Muscle of arm (tissue), 14 donors: ENCODE measurements at places on chromosomes 5 and 9.

DNA sequence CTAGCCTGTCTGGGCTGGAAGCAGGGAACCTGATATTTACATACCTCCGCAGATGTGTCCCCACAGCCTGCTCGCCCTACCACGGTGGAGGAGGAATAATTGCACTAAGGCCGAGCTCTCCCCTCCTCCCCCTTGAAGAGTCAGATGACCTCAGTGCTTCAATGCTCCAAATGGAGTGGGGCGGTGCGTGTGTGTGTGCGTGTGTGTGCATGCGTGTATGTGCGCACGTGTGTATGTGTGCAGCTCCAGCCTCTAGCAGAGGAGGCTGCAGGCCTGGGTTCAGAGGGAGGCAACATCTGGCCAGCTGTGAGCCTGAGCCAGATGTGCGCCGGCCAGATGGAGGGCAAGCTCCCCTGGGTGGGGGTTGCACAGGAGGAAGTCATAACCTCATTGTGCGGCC, 90.5 kb downstream of the NRG2 start:
- no peak for DNase-seq

DNA sequence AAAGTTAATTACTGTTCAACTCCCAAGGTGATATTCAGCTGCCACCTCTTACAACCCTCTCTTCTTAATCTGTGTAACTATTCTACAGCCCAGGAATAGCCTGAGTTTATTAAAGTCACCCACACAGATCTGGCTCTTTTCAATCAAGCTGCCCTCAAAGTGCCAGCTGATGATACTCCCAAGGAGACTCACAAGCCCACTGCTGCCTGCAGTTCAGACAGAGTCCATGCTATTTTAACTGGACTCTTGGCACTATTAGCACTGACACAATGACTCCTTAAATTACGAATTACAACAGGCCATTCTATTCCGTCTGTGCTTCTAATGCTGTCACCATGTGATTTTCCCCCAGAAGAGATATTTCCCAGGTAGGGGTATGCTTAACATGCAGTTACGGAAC, 26.3 kb downstream of the REEP5 start:
- no peak for DNase-seq

GRCh38 chr5:33850100-33850594, 41.6 kb downstream of the ADAMTS12 start:
- no peak for DNase-seq

DNA sequence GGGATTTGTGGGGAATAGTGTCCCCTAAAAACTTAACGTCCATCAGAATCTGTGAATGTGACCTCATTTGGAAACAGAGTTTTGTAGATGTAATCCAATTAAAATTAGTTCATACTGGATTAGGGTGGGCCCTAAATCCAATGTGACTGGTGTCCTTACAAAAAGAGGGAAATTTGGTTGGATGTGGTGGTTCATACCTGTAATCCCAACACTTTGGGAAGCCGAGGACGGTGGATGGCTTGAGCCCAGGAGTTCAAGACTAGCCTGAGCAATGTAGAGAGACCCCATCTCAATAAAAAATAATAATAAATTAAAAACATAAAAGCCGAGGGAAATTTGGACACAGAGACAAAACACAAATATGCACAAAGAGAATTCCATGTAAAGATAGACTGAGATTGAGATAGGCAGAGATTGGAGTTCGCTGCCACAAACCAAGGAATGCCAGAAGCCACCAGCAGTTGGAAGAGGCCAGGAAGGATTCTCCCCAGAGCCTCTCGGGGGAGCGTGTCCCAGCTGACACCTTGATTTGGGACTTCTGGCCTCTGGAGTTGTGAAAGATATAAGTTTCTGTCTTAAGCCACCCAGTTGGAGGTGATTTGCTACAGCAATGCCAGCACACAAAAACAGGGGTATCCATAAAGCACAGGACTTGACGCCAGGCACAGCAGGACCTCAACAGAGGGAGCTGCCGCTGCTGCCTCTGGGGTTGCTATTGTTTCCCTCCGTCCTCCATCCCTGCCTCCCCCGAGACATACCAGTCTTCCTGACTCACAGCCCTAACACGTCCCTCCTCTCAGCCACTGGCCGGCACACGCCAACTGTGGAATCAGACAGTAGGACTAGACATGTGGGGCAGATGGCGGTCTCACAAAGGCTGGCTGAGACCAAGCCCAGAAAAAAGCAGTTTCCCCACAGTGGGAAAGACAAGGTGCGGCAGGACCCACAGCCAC, 73.8 kb upstream of the IL17B start:
- no peak for DNase-seq

DNA sequence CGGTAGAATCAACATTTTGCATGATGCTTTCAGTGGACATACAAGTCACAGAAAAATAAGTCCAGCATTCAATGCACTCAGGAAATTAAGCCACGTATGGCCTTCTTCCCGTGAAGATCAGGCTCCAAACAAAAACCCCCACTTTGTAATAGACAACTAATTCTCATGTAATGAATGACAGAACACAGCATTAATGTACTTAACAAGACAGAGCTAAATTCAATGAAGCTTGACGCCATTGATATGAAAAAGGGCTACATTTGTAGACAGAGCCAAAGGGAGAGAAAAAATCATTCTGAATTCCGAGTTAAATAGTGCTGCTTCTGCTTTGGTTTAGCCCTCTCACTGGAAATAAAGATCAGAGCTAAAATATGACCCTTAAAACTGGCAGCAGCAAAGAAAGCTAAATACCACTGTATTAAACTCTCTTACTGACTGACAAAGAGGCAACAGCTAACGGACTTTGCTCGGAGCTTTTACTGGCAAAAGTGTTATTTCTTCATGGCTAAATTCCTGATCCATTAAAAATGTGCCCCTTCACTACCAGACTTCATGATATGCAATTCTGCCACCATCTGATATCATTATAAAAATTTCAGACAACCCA, 250.5 kb downstream of the BNC2 start:
- no peak for DNase-seq

GRCh38 chr5:118802335-118802734, 186.0 kb downstream of the DTWD2 start:
- no peak for DNase-seq

GRCh38 chr5:155150012-155150411, 136.5 kb downstream of the KIF4B start:
- DNase-seq, result no peak

GRCh38 chr9:115340314-115340713, 222.4 kb upstream of the TNC start:
- DNase-seq, result no peak

DNA sequence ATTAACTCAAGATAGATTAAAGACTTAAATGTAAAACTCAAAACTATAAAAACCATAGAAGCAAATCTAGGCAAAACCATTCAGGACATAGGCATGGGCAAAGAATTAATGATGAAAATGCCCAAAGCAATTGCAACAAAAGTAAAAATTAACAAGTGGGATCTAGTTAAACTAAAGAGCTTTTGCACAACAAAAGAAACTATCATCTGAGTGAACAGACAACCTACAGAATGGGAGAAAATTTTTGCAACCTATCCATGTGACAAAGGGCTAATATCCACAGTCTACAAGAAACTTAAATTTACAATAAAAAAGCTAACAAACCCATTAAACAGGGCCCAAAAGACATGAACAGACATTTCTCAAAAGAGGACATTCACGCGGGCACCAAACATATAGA, 34.4 kb upstream of the ZFAND5 start:
- DNase-seq, result no peak

DNA sequence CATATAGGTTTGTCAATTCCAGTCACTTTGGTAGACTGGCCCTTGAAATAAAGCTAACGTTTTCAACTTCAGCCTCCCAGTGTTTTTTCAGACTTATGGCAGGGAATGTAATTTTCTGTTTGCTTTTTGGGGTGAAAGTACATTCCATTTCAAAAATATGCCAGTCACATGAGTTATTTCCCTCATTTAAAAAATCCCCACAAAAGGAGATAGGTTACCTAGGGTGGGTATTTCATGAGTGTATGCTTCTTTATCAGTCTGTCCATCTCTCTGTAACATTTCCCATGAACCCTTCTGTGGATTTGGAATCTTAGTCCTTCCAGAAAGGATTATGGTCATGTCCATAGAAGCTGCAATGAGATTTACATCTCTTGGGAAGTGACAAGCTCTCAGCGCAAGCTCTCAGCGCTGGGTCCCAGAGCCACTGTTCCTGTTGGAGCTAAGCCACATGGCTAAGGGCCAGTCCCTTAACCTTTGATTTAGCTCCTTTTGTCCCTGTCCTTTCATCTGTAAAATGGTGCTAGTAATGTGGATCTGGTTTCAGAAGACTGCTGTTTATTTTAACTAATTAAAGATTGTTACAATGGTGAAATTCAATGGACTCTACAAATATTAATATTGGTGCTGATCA, 294.9 kb downstream of the NR3C1 start:
- DNase-seq, result no peak

DNA sequence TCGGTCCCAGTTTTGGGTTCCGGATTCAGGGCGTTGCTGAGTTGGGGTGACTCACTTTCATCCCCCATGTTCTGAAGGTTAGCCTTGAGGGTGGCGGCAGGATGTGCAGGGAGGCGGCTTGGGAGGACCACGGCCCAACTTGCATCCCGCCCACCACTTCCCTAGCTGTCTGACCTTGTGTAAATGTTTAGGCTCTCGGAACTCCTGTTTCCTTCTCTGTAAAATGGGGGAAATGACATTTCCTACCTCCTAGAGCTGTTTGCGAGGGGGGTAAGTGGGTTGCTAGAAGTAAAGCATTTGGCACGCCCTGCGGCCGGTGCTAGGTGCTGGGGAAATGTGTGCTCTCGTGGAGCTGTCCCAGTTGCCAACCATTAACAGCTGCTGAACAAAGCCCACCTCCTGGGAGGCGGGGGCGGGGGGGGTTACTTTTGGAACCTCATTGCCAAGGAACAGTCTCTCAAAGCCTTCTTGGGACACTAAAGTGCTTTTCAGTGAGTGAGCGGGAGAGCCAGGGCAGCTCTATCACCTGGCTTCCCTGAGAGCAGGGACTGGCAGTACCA, 27.5 kb downstream of the PTGES2 start:
- DNase-seq, result no peak

DNA sequence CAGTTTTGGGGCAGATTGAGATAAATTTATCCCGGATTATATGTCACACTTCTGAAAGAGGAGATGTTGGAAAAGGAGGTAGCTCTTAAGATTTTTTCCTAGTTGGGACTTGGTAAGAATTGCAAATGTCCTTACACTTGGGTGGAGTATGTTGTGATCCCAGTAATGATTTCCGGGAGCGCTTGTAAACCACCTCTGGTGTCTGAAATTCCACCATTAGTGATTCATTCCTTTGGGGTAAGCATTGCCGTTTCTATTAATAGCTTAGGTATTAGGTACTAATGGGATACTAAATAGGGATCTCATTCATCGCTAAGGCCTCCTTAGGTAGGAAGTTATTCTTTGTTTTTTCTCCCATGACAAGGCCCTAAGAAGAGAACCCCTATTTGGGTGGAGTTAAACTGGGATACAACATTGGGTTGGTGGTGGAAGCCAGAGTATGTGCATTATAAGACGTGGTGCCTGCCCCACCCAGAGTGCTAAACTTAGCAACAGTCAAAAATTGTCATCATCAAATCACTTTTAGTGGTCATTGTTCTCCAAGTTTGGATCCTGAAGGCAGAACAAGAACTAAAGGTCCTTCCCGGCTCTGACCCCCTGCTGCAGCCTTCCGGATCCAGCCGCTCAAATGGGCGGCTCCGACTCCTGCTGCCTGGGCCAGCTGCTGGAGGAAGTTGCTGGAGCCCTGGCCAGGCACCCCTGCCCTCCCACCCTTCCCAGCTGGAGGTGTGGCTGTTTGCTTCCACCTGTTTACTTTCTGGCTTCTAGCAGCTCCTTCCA, 31.7 kb upstream of the DAB2IP start:
- no peak for DNase-seq

DNA sequence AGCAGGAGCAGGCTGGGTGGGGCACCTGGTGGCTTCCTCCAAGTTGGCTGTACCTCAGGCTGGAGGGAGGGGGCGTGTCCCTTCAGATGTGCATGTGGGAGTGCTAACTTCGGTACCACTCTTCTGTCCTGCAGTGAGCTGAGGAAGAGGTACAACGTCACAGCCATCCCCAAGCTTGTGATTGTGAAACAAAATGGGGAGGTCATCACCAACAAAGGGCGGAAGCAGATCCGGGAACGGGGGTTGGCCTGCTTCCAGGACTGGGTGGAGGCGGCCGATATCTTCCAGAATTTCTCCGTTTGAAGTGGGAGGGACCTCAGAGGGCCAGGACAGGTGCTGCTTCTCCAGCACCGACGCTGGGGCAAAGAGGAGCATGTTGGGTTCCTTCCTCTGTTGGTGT, 9.3 kb downstream of the NXNL2 start:
- DNase-seq, result no peak

- DNase-seq, result no peak
Measured at GRCh38 chr5:152527358-152528052, 122.4 kb upstream of the NMUR2 start.

GRCh38 chr9:136327304-136327974, at the start of gene GPSM1:
Gene GPSM1 (plus strand): TSS chr9:136327539. CDS start chr9:136327696, 157 bp downstream.
- no peak for DNase-seq

- DNase-seq, result no peak
Measured at GRCh38 chr5:141762790-141763368, 80.8 kb upstream of the ARAP3 start.

DNA sequence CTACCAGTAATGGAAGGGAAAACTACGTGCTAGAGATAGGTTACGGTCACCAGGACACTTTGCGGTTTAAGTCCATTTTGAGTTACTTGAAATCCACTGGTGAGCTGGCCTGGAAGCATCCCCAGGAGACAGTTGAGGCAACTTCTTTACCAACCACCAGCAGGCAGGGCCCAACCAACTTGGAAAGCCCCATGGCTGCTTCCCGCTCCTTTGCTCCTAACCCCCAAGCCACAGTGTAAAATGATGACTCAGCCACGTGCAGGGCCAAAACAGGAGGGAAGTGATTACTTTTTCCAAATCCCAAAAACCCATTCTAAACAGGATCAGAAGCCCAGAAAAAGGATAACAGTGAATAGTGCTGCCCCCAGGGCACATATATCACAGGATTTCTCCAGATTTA, 87.4 kb downstream of the PAX5 start:
- DNase-seq, result no peak

- DNase-seq, result no peak
Measured at GRCh38 chr5:107792940-107793339, 122.2 kb upstream of the EFNA5 start.

GRCh38 chr5:116514421-116514970, 60.1 kb downstream of the SEMA6A start:
- no peak for DNase-seq

GRCh38 chr9:131546336-131547084, 1.2 kb downstream of the PRRT1B start:
- DNase-seq, result no peak

DNA sequence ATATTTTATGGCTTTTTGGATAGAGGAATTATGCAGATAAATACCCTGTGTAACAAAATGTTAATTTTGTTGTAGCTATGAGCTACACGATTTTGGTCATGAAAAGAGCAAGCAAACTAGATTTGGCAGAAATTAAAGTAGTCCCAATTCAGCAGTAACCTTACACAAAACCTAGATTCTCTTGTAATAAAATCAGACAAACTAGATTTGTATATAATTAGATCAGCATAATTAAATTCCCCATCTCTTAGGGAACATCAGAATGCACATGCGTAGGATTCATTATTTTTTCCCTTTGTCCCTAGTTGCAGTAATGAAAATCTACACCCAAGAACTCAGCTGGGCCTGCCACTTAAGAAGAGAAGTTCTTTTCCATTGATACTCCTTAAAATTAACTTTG, 1879.2 kb upstream of the CDH9 start:
- DNase-seq, result no peak

GRCh38 chr5:32311404-32312196, 1.1 kb downstream of the MTMR12 start:
- DNase-seq, result no peak
